Sigmoid colon (tissue), 7 donors: ENCODE measurements at places on chromosomes 1 and 21. TPM values are rescaled to one million over a fixed set of nuclear protein-coding genes. Genes with fewer than 3 reads are reported as not detected.

The CBR3 gene
- total RNA-seq, result 17.8 TPM

- DNase-seq, result no peak
Measured at GRCh38 chr21:14817311-14817710, 247.5 kb downstream of the NRIP1 start.

- DNase-seq, result no peak
Measured at GRCh38 chr21:42495765-42496119, 282 bp downstream of the RSPH1 start.

GRCh38 chr1:39969531-39970270 is 14.8 kb downstream of the MFSD2A start:
- no peak for DNase-seq

- DNase-seq, result no peak
Measured at GRCh38 chr1:222914861-222915632, 100.2 kb downstream of the DISP1 start.

The CFHR4 gene
- total RNA-seq, result not detected

The IGSF8 gene
- total RNA-seq, result 11.1 TPM

The SYCP1 gene
- not detected for total RNA-seq
